Liver (tissue), 10 donors: ENCODE measurements at places on chromosomes 11 and 22. TPM values are rescaled to one million over a fixed set of nuclear protein-coding genes. Genes with fewer than 3 reads are reported as not detected.
A peak's percentile ranks its signal among the peaks of the same experiment; 100 is the strongest.

DNA sequence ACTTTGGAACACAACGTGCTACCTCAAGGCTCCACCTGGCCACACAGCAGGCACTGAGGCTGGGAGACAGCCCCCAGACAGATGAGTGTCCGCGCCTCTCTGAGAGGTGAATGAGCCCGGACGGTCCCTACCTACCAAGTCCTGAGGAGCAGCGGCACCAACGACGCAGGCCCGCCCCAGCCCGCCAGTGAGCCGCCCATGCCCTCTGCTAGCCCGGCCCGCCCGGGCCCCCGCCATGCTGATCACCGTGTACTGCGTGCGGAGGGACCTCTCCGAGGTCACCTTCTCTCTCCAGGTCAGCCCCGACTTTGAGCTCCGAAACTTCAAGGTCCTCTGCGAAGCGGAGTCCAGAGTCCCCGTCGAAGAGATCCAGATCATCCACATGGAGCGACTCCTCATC lies at the start of gene DDI1:
Gene DDI1 (plus strand): TSS at position 53 of the 400 bp plus-strand sequence. CDS start 183 bp downstream, at position 236.
- no peak within 1 kb of the TSS for H3K27ac ChIP-seq
- H3K4me3 ChIP-seq = no peak within 1 kb of the TSS
- H3K27me3 ChIP-seq = no peaks in the 10 kb centered on the region
- DNase-seq = no peak
- H3K36me3 ChIP-seq = no peaks in the 10 kb centered on the region

DNA sequence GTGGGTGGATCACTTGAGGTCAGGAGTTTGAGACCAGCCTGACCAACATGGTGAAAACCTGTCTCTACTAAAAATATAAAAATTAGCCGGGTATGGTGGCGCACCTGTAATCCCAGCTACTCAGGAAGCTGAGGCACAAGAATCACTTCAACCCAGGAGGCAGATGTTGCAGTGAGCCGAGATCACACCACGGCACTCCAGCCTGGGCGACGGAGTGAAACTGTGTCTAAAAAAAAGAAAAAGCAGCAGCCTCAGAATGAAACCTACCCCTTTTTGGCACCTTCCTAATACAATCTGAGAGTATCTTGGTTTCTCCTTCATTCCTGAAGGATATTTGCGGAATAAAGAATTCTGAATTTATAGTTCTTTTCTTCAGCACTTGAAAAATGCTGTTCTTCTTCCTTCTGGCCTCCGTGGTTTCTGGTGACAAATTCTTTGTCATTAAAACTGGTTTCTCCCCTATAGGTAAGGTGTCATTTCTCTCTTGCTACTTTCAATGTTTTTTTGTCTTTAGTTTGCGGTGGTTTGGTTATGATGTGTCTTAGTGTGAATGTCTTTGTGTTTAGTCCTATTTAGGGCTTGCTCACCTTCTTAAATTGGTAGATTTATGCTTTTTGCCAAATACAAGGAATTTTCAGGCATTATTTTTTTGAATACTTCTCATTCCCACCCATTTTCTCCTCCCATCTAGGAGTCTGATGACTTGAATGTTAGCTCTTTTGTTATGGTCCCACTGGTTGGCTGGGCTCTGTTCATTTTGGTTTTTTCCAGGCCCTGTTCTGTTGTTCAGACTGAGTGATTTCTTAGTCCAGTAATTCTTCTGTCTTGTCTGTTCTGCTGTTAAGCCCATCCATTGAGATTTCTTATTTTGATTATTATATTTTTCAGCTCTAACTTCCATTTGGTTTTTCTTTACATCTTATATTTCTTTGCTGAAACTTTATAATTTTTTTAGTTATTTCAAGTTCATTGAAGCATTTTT lies 15.4 kb downstream of the ASRGL1 start:
- no peak for DNase-seq
- no peaks in the 10 kb centered on the region for H3K27me3 ChIP-seq
- no peak overlapping the region for H3K27ac ChIP-seq
- H3K4me1 ChIP-seq = no peaks in the 10 kb centered on the region
- H3K4me3 ChIP-seq = no peak overlapping the region
- no peaks in the 10 kb centered on the region for H3K36me3 ChIP-seq

DNA sequence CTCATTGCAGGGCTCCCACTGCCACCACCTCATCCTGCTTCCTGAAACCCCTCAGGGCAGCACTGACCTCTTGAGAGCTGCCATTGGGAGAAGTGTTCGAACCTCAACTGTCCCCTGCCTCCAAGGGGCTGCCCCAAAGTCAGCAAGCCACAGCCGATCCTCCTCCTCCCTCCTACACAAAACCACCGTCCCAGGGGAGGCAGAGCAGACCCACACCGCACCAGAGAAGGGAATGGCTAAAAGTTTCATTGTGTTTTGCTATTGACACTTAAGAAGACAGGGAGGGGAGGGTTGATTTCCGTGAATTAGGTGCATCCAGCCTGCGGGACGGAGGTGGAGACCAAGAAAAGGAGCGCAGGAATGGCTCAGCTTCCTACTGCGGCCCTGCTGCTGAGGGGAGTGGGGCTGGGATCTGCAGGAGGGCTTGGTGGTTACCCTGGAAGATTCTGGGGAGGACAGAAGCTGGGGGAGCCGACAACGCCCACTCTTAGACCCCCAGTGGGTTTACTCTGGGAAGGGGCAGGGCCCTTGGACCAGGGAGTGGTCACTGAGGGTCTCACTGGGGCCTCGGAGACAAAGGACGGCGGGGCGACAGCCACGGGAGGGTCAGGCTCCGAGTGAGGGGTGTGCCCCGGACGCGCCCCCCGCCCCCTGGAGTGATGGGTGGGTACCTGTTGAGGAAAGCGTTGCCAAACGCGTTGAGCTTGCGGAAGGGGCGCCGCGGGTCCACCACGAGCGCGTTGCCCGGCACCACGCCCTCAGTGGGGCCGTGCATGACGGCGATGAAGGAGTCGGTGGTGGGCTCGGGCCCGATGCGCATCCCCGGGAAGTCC lies 815 bp downstream of the EHD1 start:
- H3K27ac ChIP-seq = peak overlapping the region; percentile 72
- H3K4me3 ChIP-seq = peak overlapping the region; percentile 82
- no peaks in the 10 kb centered on the region for H3K36me3 ChIP-seq
- peaks cover 67% of the 10 kb centered on the region for H3K4me1 ChIP-seq

DNA sequence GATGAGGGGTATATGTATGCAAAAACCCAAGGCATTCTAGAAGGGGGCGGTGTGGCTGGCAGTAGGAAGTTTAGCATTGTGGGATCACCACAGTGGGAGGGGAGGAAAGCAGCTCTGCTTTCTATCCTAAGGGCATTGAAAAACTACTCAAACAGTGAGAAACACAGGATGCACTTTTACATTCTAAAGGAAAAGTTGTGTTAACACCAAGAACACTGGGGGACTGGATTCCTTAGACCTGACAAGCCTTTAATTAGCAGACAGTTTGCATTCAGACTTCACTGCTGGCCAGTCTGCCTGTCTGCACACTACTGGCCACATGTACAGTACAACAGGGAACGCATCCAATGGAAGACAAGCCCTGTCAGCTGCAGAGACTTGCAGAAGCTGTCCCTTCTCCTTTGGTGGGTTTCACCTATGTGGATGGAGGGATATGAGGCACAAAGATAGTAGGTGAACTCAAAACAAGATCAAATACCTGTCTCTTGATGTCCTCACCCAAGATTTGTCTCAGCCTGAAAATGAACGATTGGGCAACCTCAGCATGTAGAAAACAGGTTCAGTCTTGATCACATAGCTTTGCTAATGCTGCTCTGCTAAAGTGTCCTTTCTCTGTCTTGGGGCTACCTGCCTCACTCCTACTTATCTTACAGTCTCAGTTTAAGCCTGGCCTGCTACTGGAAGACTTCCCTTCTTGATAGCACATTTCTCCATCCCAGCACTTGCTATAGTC lies 64.8 kb downstream of the TENM4 start:
- no peak for DNase-seq
- no peaks in the 10 kb centered on the region for H3K4me1 ChIP-seq
- no peaks in the 10 kb centered on the region for H3K36me3 ChIP-seq
- no peak overlapping the region for H3K27ac ChIP-seq

Gene TEAD1
- total RNA-seq = 38.4 TPM

GRCh38 chr11:12818333-12819015 lies 144.3 kb downstream of the TEAD1 start:
- H3K27ac ChIP-seq = no peak overlapping the region
- no peaks in the 10 kb centered on the region for H3K27me3 ChIP-seq
- no peak for DNase-seq
- no peaks in the 10 kb centered on the region for H3K36me3 ChIP-seq

DNA sequence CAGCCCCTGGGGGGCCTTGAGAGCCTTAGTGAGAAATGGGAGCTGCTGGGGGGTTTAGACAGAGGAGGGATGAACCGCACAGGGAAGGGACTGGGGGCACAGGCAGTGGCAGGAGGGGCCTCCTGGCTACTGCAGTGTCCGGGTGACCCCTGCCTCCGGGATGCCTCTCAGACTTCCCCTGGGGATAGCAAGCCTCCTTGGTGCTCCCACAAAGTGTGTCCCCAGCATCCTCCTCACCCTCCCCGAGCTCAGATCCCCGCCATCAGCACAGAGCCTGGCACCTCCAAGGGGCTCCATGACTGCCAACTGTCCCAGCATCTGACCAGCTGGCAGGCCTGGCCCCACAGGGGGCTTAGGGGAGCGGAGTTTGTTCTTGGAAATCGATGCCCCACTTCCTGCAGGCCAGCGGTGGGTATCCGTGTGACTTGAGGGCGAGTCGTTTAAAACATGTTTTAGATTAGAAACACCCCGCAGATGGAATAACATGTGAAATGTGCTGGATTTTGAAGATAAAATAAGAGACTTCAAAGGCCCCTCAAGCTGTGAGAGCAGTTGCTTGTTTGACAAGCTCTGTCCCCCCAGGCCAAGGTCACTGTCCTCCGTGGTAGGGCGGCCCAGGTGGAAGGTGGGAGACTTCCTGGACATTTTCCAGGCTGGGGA lies 13.5 kb upstream of the FLRT1 start:
- H3K27me3 ChIP-seq = no peaks in the 10 kb centered on the region
- H3K27ac ChIP-seq = no peak overlapping the region
- H3K4me3 ChIP-seq = no peak overlapping the region
- DNase-seq = no peak

- H3K4me1 ChIP-seq = no peaks in the 10 kb centered on the region
- H3K27ac ChIP-seq = no peak overlapping the region
- no peak overlapping the region for H3K4me3 ChIP-seq
- H3K36me3 ChIP-seq = no peaks in the 10 kb centered on the region
These were observed 3.6 kb upstream of the MRGPRG start for GRCh38 chr11:3222003-3222855.

Gene FAT3
- total RNA-seq = 1.2 TPM

DNA sequence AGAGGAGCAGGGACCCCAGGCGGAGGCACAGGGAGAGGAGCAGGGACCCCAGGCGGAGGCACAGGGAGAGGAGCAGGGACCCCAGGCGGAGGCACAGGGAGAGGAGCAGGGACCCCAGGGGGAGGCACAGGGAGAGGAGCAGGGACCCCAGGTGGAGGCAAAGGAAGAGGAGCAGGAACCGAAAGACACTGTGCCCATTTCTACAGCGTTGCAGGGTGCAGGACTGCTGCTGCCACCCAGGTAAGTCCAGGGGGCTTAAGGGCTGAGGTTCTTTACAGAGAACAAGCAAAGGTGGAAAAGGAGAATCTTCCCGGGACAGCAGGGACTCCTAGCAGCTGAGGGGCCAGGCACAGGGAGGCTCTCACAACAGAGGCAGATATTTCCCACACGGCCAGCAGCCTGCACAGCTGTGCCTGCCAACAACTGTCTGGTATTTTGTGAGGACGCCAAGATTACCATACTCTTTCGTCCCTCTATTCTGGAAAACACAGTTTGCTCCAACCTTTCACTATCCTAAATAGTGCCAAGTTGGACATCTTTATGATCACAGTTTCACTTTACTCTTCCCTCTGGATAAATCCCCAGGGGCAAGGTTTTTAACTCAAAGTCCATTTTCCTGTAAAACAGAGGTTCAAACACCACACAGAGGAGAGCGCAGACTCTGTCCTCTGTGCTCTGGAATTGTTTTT lies 39.4 kb downstream of the SHANK2 start:
- H3K4me3 ChIP-seq = no peak overlapping the region
- H3K27me3 ChIP-seq = no peaks in the 10 kb centered on the region
- H3K4me1 ChIP-seq = peaks cover 33% of the 10 kb centered on the region
- H3K36me3 ChIP-seq = no peaks in the 10 kb centered on the region
- H3K27ac ChIP-seq = peak overlapping the region; percentile 34
- DNase-seq = no peak

DNA sequence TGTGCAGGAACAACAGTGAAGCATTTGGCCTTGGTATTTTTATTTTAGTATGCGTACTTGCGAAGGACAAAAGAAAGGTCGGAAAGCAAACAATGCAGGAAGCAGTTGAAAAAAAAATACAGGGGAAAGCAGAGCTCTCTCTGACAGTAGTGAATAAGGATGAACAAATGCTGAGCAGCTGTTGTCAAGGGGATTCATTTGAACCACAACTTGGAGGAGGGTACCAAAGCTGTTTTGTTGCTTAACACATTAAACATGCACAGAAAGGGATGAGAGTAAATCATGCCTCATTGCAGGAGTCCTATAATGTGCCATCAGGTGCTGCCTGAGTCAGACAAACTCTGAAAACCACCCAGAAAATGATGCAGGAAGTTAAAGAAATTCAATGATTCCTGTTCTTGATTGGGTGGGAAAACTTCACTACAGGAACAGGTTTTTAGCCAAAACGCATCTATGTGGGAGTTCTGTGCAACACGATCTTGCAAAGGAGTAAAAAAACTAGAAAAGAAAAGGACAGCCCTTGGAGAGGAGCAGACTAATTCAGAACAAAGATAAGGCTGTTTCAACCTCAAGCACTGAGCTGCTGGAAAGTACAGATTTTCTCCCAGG lies 2113.5 kb downstream of the LRRC4C start:
- no peak overlapping the region for H3K27ac ChIP-seq
- no peaks in the 10 kb centered on the region for H3K4me1 ChIP-seq
- H3K4me3 ChIP-seq = no peak overlapping the region
- peaks cover 3% of the 10 kb centered on the region for H3K27me3 ChIP-seq
- no peaks in the 10 kb centered on the region for H3K36me3 ChIP-seq

GRCh38 chr11:1836011-1836945 lies 1.5 kb downstream of the SYT8 start:
- H3K27me3 ChIP-seq = no peaks in the 10 kb centered on the region
- H3K36me3 ChIP-seq = no peaks in the 10 kb centered on the region
- H3K4me3 ChIP-seq = no peak overlapping the region
- no peak overlapping the region for H3K27ac ChIP-seq

Gene OR51L1
- not detected for total RNA-seq

- no peak for DNase-seq
- no peaks in the 10 kb centered on the region for H3K27me3 ChIP-seq
- no peak overlapping the region for H3K4me3 ChIP-seq
These were observed 9.7 kb upstream of the FGF3 start for GRCh38 chr11:69828971-69829344.

Gene POU2AF2
- total RNA-seq = not detected

- no peaks in the 10 kb centered on the region for H3K36me3 ChIP-seq
- no peaks in the 10 kb centered on the region for H3K27me3 ChIP-seq
- H3K4me1 ChIP-seq = peaks cover 1% of the 10 kb centered on the region
These were observed 752.3 kb downstream of the OPCML start for GRCh38 chr11:132780046-132780445.

Gene C22orf31
- total RNA-seq = 0.14 TPM
